ENCODE measurements at places on chromosomes 2 and 18.
A peak's percentile ranks its signal among the peaks of the same experiment; 100 is the strongest.

- DNase-seq: no peak
Measured at GRCh38 chr2:188609321-188610049, 317.8 kb downstream of the GULP1 start.

DNA sequence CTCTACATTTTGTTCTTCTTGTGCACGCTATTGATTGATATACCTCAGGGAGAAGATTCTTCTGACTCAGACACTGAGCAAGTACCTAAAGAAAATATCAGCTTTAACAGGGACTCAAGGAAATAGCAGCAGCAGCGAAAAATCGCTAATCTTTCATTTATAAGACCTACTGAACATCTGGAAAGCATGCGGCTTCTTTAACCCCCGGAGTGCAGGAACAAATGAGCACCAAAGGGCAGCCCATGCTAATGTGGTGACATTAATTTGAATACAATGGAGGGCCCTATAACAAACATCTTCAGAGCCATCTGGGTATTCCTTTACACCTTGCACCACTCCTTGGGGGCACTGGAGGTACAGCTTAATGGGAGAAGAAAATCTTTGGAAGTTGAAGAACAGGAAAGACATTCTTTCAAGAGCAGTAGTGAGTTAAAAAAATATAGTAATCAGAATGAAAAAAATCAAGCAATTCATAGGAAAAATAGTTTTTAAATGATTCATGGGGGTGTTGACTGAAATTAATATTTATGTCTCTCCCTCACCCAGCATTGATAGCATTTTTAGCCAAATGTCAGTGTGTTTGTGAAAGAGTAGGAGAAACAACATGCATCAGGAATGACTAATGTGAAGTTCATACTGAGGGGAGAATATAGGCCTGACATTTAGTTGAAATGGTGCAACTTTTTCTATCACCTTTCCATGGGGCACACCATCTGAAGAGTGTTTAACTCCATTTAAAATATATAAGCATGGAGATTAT lies 281.7 kb downstream of the HRH4 start:
- peak; percentile 17 for DNase-seq

- no peak for DNase-seq
Measured at GRCh38 chr18:32324181-32324580, 134.3 kb downstream of the MEP1B start.

- no peak for DNase-seq
Measured at GRCh38 chr2:153880926-153881325, 9.2 kb downstream of the GALNT13 start.

GRCh38 chr2:120729406-120730399 lies 6.0 kb upstream of the GLI2 start:
- DNase-seq: peak; percentile 52

- no peak for DNase-seq
Measured at GRCh38 chr2:32835148-32835547, 111.6 kb upstream of the LTBP1 start.

- no peak for DNase-seq
Measured at GRCh38 chr18:28167835-28168349, 9.0 kb downstream of the CDH2 start.

- DNase-seq: no peak
Measured at GRCh38 chr18:62716619-62717168, 1.4 kb downstream of the PHLPP1 start.

- no peak for DNase-seq
Measured at GRCh38 chr2:163044114-163044513, 205.5 kb upstream of the KCNH7 start.
